ENCODE measurements at places on chromosomes 4 and X.

DNA sequence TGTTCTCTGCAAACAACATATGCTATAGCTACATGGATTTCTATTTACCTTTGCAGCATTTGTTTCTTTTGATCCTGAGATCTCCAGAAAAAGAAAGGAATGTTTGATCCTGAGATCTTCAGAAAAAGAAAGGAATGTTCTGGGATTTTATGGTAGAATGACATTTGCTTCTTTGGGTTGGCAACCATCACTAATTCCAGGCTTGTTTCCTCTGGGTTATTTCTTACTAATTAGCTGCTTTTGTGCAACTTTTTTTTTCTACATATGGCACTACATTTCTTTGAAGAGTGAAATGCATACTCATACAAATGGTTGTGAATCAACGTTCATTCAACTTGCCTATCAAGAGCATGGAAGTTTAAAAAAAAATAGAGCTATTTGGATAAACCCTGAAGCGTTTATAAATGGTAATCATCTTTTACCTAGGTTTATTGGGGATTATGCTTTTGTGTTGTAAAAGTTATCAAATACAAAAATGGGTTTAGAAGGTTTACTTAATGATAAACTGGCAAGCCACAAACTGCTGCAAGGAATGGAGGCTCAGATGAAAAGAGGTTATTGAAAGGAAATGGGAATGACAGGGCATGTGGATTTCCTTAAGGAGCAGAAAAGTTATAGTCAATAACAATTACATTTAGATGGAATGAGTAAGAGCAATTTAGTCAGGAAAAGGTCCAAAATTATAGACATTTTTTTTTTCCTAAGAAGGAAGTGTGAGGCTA is 95.6 kb upstream of the PCDH18 start:
- DNase-seq: no peak

DNA sequence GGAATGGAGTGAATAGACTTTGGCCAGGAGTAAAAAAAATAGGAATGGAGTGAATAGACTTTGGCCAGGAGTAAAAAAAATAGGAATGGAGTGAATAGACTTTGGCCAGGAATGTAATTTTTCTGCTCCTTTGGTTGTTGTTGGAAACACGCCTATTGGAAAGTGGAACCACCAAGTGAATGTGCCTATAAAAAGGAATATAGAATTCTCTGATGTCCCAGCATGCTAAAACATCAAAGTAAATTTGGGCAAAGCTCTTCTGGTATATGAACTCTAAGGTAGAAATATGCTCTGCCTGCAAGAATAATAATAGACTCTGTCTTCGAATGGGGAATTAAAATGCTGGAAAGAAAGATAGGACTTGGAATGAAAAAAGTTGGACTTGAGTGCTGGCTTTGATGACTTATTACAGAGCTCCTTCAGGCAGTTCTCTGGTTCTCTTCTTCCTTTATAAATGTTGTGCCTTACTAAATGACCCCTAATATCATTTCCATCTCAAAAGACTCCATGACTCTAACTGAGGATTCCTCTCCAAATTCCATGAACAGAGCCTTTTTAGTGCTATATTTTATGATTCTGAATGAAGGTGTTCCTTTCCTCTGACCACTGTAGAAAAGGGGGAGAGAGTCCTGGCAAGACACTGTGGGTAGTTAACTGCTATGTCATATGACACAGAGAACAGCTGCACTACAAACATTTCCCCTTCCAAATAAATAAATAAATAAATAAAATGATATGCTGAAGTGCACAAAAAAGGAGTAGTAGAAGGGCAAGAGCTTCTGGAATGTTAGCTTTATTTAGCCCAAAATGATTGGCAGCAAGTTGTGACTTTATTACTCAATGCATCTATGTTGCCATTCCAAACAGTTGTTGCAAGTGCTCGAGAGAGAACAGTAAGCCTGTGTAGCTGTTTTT is 13.5 kb upstream of the GBA3 start:
- DNase-seq: no peak

- DNase-seq: no peak
Observed at GRCh38 chr4:171582961-171583581, 230.1 kb upstream of the GALNTL6 start.

DNA sequence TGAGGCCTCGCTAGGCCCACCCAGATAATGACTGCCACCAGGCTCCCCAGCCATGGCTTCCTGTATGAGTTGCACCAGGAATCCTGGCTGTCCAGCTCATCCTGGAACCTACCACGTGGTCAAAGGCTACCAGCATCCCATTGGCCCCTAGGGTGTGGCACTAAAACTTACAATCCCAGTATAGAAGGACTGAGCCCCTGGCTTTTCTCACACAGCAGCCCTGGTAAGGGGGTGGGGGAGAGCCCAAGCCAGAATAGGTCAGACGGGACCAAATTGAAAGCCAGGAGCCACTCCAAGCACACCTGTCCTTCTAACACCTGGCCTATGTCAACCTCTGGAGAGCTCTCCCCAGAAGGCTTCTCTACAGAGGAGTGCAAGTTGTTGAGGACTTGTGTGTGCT is 269.3 kb upstream of the AGTR2 start:
- DNase-seq: no peak

GRCh38 chr4:78561677-78562076 is 10.1 kb downstream of the ANXA3 start:
- no peak for DNase-seq

GRCh38 chrX:151004085-151004484 is 20.9 kb downstream of the HMGB3 start:
- no peak for DNase-seq

- DNase-seq: no peak
Observed at GRCh38 chr4:9937078-9937477, 84.2 kb downstream of the SLC2A9 start.

DNA sequence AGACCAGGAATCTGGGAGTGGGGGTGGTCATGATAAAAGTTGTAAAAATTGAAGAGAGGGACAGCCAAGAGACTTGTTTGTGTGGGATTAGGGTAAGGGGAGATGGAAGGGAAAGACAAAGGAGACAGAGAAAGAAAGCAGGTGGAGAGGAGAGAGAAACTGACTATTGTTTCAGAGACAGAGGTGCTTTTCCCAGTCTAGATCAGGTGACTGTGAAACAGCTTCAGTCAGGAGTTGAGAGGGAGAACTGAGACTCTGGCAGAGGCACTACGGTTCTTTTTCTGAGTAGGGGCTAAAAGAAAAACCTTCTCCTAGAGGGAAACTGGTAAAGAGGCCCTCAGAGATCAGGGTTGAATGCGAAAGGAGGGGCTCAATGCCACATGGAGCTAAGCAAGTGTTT is 106.4 kb downstream of the KDR start:
- DNase-seq: no peak
